ENCODE measurements at places on chromosomes 2 and 18.

DNA sequence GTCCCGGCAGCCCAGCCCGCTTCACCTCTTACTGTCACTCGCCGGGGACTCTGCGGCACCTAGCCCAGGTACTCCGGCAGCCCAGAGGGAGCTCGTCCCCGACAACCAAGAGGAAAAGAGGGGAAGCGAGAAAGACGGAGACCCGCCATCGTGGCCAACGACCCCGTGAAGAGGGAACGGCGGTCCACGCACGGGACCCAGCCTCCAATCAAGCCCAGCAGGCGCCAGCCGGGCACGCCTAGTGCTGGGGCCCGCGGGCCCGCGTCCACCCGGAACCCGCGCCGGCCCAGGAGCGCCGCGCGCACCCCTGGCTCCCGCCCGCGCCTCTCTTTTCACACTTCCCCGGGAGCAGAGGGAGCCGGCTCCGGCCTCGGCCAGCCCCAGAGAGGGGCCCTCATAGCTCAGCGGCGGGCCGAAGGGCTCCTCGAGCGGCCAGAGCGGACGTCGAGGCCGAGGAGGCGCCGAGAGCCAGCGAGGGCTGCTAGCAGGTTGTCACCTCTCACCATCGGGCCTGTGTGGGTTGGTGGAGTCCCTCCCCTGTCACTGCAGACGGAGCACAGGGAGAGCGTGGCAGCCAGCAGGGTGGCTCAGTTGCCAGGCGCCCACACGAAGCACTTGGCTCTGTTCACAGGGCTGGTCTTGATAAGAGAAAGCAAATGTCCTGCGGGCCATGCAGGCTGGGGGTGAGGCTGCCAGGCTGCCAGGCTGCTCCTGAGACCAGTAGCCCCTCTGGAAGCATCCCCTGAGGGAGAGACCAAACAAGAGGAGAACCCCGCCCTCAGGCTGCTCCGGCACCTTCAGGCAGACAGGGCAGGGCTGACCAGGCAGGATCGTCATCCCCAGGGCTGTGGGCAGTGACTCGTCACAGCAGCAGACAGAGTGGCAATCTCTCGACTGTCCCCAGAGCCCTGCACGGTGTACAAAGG, 36.9 kb upstream of the KLF11 start:
- no peak for DNase-seq

- DNase-seq = no peak
Observed at GRCh38 chr2:140512106-140512505, 1618.7 kb downstream of the LRP1B start.

DNA sequence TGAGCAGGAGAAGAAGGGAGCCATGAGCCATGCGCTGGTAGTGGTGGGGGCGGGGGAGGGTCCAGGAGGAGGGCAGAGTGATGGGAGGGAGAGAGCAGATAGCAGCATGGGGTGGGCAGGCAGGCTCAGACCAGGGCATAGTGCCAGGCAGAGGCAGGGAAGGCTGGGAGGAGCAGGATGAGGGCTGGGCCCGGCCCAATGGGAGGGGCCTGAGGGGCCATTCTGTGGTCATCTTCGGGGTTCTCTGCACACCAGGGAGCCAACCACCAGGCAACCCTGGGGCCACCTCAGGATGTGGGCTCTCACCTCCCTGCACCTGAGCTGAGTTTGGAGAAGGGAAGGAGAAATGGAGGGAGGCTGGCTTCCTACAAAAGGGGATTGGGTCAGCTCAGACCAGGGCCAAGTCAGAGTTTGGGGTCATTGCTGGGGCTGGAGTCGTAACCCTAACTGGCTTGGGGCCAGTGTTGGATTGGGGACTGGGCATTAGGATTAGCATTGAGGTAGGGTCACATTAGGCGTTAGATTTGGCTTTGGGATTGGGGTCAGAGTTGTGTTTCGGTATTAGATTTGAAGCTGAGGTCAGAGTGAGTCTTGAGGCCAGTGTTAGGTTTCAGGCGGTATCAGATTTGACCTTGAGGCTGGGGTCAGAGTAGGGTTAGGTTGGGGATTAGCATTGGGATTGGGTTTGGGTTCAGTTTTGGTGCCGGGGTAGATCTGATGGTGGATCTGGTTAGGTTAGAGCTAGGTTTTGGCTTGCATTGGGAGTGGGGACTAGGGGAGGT, 11.2 kb downstream of the VIL1 start:
- DNase-seq = no peak

- DNase-seq = no peak
Observed at GRCh38 chr18:50579061-50579774, 19.3 kb downstream of the MAPK4 start.

- DNase-seq = no peak
Observed at GRCh38 chr2:45002686-45003085, 6.6 kb downstream of the SIX2 start.

DNA sequence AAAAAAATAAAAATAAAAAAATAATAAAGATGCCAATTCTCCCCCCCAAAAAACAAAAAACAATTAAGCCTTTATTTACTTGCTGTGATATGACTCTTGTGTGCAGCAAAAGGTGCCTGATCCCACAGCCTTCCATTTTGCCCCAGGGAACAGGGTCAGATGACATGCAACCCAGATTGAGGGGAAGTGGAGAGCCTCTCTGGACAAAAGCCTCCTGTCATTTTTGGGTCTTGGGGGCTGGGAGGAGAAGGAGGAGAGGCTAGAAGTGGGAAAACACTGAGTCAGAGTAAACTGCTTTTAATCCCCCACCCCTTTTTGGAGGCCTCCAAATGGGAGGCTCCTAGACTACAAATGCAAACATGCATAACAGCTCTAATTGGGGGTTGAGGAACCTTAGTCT, 46.6 kb upstream of the SCG2 start:
- no peak for DNase-seq

DNA sequence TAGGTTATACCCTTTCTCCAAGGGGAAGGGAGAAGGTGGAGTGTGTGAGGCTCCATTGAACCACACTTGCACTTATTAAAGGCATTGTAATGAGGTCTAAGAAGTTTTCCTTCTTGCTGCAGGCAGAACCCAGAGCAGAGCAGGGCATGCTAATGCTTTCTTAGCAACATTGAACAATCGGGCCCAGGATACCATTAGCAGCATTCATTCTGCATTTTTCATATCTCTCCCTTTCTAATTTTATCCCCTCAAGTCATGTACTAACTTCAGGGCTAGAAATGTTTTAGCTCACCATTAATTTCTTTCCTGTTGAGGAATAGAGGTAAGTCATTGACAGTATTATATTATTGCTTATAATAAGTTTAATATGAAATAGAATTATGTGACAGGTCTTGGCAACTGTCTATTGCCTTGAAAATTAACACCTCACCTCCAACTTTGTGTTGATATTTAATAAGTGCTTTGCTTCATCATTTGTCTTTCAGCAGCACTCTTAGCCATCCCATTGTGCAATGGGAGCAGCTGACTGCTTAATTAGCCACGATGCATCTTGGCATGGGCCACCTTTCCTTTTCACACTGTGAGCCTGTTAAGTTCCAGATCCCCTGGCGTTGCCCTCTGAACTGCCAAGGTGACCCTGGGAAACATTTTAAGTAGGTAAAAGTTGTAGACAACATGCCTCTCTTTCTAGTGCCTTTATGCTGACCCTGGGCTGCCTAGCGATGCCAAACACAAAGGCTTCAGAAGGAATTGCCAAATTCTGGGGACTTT, 300.8 kb upstream of the MEX3C start:
- no peak for DNase-seq

GRCh38 chr18:36131692-36132483, 2.2 kb downstream of the ELP2 start:
- no peak for DNase-seq

- DNase-seq = no peak
Observed at GRCh38 chr2:6919901-6920742, 2.9 kb downstream of the RNF144A start.

DNA sequence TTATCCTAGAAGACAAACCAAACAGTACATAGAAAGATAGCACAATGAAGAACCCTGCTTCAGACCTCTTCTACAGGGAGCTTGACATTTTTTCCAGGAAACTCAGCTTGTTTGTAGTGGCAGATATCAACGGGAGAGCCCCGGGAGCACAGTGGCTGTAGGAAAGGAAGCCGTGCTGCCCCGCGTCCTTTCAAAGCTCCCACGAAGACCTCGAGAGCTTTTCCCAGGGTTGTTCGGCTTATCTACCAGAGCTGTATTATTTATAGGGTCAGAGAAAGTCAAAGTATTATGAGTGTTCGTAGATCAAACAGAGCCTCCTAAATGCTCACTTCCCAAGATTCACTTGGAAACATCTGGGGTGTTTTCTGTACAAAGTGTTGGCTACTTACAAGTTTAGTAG, 167.1 kb upstream of the COPS8 start:
- DNase-seq = no peak

- DNase-seq = no peak
Observed at GRCh38 chr2:99389371-99389770, 52.2 kb downstream of the EIF5B start.

GRCh38 chr18:6273423-6273822, 141.3 kb downstream of the L3MBTL4 start:
- DNase-seq = no peak

GRCh38 chr18:58135183-58135641, 91.2 kb downstream of the NEDD4L start:
- peak; percentile 52 for DNase-seq

DNA sequence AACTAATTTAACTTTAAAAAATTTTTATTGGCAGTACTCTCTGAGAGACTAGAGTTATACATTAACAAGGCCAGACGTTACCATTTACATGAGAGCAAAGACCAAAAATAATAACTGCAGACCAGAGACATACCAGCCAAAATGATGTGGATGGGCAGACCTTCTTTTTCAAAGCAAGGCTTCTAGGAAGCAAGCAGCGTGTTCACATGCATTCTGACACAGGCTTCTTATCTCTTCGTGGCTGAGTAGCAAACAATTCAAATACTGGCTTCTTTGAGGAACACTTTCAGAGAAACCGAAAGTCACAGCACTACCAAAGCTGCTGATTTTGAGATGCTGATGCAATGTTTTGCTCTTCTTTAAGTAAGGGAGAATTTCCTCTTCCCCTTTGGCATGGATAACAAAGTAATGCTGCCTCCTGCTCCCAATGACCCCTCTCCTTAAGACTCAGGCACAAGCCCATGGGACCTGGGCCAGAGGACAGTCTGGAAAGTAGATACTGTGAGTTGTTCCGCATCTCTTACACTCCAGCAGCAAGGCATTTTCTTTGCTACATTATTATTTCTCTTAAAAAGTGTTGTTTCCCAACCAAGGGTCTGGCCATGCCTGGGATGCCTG, 181.9 kb downstream of the MREG start:
- DNase-seq = peak; percentile 67

DNA sequence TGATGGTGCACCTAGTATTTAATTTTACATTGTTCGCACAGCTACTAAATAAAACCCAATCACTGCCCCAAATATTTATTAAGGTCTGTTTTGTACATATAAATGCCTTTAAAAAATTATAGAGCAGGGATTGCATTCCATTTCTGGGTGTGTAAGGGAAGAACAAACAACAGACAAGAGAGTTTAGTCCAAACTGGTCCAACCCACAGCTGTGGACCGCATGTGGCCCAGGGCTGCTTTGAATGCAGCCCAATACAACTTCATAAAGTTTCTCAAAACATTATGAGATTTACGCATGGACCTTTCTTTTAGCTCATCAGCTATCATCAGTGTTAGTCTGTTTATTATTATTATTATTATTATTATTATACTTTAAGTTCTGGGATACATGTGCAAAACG, 114.8 kb upstream of the LRATD1 start:
- DNase-seq = no peak

GRCh38 chr18:12658426-12659138, 675 bp upstream of the SPIRE1 start:
- DNase-seq = no peak

GRCh38 chr2:128354161-128354560, 35.5 kb upstream of the HS6ST1 start:
- DNase-seq = no peak

- DNase-seq = no peak
Observed at GRCh38 chr2:36407413-36407812, 51.8 kb downstream of the CRIM1 start.

- DNase-seq = no peak
Observed at GRCh38 chr18:297936-298335, 30.1 kb upstream of the THOC1 start.

DNA sequence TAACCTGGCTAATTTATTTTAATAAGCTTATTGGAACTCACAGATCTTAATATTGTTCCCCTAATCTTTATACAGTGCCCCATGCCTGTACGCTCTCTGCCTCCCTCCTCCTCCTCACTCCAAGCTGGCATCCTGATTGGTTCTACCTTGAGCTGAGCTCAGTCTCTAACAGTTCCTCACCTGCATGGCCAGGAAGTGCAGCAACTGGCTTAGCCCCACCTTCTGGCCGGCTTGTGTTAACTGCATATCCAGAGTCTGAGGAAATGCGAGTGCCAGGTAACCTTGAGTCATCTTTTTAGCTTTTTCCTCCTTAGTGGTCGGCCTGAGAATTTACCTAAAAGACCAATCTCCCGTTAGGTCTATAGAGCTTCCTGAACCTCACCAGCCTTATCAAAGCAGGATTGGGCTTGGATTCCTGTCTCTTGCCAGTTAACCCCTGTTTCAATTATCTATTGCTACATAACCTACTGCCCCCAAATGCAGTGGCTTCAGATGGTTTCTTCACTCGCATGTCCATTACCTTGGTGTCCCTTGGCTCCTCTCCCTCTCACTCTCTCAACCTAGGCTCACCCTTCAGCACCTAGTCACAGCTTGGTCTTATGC, 89.5 kb upstream of the STK39 start:
- no peak for DNase-seq

DNA sequence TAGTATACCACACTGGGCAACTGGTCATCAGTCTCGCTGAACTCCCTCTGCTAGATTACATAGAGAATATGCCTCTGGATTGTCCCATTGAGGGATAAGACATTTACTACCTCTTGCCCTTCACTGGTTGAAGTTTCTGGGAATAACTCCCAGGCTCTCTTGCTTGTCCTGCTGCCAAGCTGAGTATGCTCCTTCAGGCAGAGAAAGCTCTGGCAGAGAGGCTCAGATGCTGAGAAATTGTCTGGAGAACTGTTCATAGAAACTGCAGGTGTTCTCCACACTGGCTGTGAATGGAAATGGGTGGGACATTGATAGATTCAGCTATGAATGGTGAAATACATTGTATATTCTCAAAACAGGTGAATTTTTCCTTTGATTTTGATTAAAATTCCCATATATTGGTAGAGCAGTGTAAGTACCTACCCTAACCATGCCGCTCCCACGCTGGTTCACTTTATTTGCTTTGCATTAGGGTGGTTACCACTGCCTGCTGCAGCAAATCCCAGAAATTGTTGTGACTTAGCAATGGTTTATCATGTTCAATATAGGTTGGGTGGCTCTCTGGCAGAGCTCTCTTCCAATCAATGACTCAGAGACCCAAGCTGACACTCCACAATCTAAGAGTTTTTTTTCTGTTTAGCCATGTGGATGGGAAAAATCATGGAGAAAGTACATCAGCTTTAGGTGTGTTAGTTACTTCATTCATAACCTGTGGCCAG, 36.7 kb downstream of the FAM117B start:
- no peak for DNase-seq

DNA sequence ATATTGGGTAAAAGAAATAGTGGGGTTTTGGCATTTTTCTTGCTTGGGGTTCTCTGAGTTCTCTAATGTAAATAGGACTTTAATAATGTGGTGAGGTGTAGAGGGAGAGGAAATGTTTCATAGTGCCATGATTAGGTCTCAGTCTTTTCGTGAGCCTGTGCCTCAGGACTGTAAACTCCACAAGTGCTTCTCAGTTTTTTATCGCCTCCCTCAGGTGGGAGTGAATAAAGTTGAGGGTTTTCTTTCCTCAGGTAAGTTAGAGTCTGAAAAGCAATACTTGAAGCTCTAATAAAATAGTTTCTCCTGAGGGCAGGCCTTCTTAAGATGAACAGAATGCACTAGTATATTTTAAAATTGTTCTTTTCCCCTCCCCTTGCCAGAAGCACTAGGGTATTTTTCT, 243.1 kb upstream of the SETBP1 start:
- no peak for DNase-seq

- no peak for DNase-seq
Observed at GRCh38 chr2:2742726-2743125, 411.7 kb upstream of the MYT1L start.
